ENCODE measurements at places on chromosomes 13 and 19. TPM values are rescaled to one million over a fixed set of nuclear protein-coding genes. Genes with fewer than 3 reads are reported as not detected.

The EVI5L gene
- 6.1 TPM for total RNA-seq

The APOC4 gene
- total RNA-seq = 462 TPM

The PLVAP gene
- total RNA-seq = 0.78 TPM

The FUT3 gene
- total RNA-seq = 0.84 TPM

The DENND1C gene
- 1.7 TPM for total RNA-seq

The HNRNPUL1 gene
- total RNA-seq = 53.5 TPM

The SOX1 gene
- not detected for total RNA-seq

The RNF17 gene
- not detected for total RNA-seq

The HRC gene
- total RNA-seq = 0.19 TPM

The CEACAM4 gene
- total RNA-seq = 3.0 TPM

The NPHS1 gene
- total RNA-seq = not detected

DNA sequence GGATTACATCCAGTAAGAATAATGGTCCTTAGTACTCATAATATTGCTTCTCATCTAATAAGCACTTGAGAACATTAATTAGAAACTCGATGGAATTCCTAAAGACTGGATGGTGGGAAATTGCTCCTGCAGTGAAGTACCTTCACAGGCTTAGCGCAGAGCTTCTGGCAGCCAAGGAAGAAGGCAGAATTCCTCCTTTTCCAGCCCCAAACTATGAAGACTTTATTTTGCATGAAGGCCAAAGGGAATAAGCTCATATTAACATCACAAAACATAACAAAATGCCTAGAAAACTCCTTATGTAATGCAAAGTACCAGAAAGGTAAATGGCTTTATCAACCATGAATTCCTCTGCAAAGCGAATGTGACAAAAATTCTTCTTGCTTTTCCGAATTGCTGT is 336.1 kb downstream of the DNAJC15 start:
- H3K36me3 ChIP-seq = no peaks in the 10 kb centered on the region
- H3K4me1 ChIP-seq = no peaks in the 10 kb centered on the region
- H3K4me3 ChIP-seq = no peak overlapping the region
- DNase-seq = no peak

DNA sequence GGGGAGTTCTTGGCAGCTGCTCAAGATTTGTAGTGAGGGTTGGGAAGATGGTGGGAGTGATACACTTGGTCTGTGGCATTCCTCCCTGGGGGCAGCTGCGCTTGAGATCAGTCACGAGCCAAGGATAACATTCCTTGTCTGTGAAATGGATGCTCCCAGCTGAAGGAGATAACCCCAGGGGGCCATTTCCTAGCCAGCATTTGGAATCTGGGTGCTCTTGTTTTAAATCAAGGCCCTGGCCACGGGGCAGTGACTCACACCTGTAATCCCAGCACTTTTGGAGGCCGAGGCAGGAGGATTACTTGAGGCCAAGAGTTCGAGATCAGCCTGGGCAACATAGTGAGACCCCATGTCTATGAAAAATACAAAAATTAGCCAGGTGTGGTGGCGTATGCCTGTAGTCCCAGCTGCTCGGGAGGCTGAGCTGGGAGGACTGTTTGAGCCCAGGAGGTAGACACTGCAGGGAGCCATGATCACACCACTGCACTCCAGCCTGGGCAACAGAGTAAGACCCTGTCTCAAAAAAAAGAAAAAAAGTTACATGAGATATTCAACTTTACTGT is 4.6 kb downstream of the PKN1 start:
- H3K27ac ChIP-seq = no peak overlapping the region
- H3K4me1 ChIP-seq = no peaks in the 10 kb centered on the region
- peaks cover 6% of the 10 kb centered on the region for H3K36me3 ChIP-seq
- no peaks in the 10 kb centered on the region for H3K27me3 ChIP-seq
- DNase-seq = no peak

DNA sequence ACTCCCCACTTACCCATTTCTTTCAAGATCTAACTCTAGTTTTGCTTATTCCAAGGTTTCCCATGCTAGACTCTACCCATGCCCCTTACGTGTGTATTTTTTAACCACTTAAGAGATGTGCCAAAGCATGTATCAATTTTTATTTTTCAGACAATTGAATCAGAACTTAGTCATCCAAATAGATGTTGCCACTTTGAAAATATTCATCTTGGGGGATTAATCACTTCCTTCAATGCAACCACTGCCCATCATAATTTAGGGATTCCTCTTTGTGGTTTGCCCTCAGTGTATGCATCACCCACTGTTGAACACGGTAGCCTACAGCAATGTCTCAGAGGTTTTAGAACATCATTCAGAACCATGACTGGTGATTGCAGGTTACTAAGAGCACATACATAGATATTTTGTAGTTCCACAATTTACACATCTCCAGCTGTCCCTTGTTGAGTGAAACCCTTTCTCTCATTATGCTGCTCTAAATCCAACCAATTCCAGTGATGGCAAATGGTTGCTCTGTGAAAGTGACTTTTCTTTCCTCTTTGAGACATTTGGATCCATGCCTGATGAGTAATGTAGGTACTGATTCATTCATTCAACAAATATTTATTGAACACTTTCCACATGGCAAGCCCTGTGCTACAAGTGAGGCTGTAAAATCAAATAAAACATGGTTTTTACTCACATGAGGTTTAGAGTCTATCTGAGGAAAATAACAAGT is 60.6 kb upstream of the SERP2 start:
- H3K36me3 ChIP-seq = no peaks in the 10 kb centered on the region
- no peak overlapping the region for H3K4me3 ChIP-seq
- no peaks in the 10 kb centered on the region for H3K27me3 ChIP-seq
- no peak for DNase-seq
- peak overlapping the region; percentile 47 for H3K27ac ChIP-seq
- H3K4me1 ChIP-seq = no peaks in the 10 kb centered on the region

GRCh38 chr13:36051082-36051481 is 80.1 kb downstream of the DCLK1 start:
- no peaks in the 10 kb centered on the region for H3K36me3 ChIP-seq
- H3K27me3 ChIP-seq = no peaks in the 10 kb centered on the region
- H3K4me3 ChIP-seq = no peak overlapping the region
- no peaks in the 10 kb centered on the region for H3K4me1 ChIP-seq

DNA sequence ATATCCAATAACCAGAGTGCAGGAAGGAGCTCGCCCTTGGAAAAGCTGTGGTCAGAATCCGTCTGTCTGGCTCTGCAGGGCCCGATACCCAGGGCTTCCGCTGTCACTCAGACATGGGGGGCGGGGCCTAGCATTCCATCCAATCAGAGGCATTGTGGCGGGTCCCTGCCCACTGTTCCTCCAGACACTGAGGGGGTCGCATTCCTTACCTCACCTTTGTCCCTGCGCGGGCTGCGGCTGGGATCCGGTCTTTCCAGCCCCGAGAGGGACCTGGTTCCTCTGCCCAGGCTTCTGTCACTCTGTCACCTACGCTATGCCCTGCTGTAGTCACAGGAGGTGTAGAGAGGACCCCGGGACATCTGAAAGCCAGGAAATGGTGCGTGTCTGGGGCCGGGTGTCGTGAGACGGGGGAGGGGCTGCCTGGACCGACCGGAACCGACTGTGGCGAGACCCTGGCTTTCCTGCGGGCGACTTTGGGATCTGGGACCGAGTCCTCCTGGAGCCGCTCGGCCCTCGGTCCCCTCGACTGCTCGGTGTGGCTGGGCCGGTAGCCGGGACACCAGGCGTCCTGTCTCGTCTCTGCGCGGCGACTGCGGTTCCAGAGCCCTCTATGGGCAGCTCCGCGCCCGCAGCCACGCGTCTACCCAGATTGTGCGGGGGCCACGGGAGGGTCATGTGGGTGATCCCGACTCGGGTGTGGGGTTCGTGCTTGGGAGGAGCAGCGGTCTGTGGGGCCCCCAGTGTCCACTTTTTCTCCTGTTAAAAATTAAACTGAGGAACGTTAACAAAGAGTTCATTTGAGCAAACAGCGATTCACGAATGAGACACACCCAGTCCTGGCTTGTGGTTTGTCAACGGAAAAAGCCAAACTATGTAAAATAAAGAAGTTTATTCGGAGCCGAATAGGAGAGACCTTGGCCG is at the start of gene ZNF69:
TSS of gene ZNF69 (plus strand) at position 172 of the 921 bp plus-strand sequence. CDS start at position 314, 142 bp downstream.
- no peaks in the 10 kb centered on the region for H3K36me3 ChIP-seq
- H3K4me3 ChIP-seq = peak within 1 kb of the TSS; percentile 82
- H3K27ac ChIP-seq = peak within 1 kb of the TSS; percentile 91
- peak; percentile 92 for DNase-seq

- H3K36me3 ChIP-seq = no peaks in the 10 kb centered on the region
- no peaks in the 10 kb centered on the region for H3K27me3 ChIP-seq
- no peak overlapping the region for H3K4me3 ChIP-seq
- H3K4me1 ChIP-seq = no peaks in the 10 kb centered on the region
- H3K27ac ChIP-seq = no peak overlapping the region
These were observed 6.7 kb downstream of the RNU6-9 start for GRCh38 chr19:900043-900301.

DNA sequence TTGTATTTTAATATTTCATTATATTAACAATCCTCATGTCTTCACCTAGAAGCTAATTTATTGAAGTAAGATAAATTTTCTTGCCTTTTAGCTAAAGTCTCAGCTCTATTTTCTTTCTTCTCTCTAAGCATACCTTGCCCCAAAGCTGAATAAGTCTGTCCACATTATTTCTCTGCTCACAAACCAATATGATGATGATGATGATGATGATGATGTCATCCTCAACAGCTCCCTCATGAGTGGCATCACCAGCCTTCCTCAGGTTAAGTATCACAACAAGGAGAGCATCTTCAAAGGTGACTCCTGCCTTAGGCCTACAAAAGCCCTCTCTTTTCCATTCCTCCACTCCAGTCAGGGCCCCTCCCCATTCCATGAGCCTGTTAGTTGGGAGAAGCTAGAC is 31.9 kb upstream of the ATP12A start:
- H3K4me3 ChIP-seq = no peak overlapping the region
- no peak for DNase-seq
- no peaks in the 10 kb centered on the region for H3K27me3 ChIP-seq

GRCh38 chr19:10823690-10824089 is 12.3 kb downstream of the TMED1 start:
- DNase-seq = no peak
- no peaks in the 10 kb centered on the region for H3K4me1 ChIP-seq
- no peaks in the 10 kb centered on the region for H3K27me3 ChIP-seq
- H3K27ac ChIP-seq = no peak overlapping the region
- H3K4me3 ChIP-seq = no peak overlapping the region

GRCh38 chr13:113742445-113743120 is 16.4 kb upstream of the TMEM255B start:
- DNase-seq = no peak
- H3K4me1 ChIP-seq = no peaks in the 10 kb centered on the region
- no peaks in the 10 kb centered on the region for H3K27me3 ChIP-seq
- H3K36me3 ChIP-seq = no peaks in the 10 kb centered on the region

DNA sequence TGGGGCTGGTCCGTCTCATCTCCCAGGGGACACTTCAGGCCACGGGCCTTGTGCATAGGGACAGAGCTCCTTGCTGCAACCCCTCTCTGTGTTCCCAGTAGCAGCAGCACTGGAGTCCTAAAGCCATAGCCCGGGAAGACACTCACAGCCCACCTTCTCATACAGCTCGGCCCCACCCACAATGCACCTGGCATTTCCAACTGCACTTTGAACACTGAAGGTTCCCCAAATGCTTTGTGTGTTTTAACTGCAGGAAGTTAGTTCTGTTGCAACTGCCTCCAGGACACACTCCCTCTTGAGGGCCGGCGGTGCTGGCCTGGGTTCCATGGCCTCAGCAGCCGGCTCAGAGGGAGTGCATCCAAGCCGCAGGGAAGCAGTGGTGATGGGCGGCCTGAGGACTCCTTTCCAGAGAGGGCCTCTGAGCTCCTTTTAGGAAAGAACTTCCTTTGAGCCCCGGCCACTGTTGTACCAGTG is 22.7 kb upstream of the TMEM255B start:
- H3K27ac ChIP-seq = no peak overlapping the region
- no peak for DNase-seq
- no peaks in the 10 kb centered on the region for H3K27me3 ChIP-seq
- no peaks in the 10 kb centered on the region for H3K36me3 ChIP-seq
- no peak overlapping the region for H3K4me3 ChIP-seq

DNA sequence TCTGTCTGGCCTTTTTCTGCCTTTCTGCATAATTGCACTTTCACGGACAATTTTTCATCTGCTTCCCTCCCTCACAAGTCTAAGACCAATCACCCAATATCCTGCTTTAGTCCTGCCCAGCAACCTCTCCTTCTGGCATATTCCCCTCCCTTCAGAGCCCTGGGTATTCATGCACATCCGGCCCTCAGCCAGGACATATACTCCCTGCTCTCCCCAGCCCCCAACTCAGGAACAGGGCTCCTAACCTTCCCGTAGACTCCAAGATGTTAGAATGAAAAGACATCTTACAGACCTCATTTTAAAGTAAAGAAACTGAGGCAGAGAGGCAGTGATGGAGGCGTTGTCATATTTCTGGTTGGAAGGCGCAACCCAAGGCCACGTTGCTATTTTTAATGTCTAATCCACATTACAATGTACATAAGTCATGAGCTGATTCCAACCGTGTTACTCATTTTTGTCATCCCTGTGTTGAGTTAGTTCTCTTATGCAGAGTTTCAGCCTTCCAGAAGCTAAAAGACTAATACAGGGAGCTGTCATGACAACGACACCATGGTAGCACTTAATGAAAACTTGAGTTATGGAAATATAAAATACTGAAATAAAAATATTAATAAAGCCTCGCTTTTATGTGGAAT is 209.2 kb downstream of the TSHZ3 start:
- no peaks in the 10 kb centered on the region for H3K4me1 ChIP-seq
- no peaks in the 10 kb centered on the region for H3K36me3 ChIP-seq
- no peak overlapping the region for H3K4me3 ChIP-seq
- DNase-seq = no peak
- no peaks in the 10 kb centered on the region for H3K27me3 ChIP-seq
- no peak overlapping the region for H3K27ac ChIP-seq

DNA sequence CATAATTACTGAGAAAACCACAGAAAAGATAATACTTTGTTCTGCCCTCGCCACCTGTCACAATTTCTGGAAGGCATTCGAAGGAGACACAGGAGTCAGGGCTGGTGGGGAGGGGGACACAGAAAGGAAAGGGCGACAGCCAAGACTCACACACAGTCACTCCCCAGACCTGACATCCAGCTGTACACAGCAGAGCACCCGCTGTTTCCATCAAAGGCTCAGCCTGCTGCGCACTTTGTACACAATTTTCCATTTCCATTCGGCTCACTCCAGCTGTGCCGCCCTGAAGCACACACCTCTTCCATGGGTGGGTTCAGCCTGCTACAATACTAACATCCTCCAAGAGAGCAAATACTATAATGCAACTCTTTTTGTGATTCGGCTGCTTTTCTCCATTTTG is 38.0 kb downstream of the STK24 start:
- H3K27me3 ChIP-seq = no peaks in the 10 kb centered on the region
- peaks cover 2% of the 10 kb centered on the region for H3K4me1 ChIP-seq
- no peak for DNase-seq
- H3K27ac ChIP-seq = no peak overlapping the region
- H3K4me3 ChIP-seq = no peak overlapping the region

DNA sequence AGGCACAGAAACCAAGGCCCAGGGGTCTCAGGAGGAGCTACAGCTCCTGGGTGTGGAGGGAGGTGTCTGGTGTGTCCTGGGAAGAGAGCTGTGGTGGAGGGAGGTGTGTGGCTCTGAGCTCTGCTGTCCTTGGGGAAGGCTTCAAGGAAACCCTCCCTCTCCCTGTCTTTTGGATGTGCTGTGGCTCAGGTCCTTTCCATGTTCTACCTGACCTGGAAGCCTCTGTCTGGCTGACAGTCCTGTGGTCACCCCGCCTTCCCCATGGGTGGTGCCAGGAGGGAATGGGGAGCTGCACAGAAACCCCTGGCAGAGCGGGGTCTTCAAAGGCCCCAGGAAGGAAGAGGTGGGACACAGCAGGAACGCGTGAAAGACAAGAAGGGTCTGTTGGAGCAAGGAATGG is 617 bp upstream of the CEACAM7 start:
- no peak overlapping the region for H3K27ac ChIP-seq
- no peaks in the 10 kb centered on the region for H3K27me3 ChIP-seq
- no peaks in the 10 kb centered on the region for H3K36me3 ChIP-seq
- no peak for DNase-seq

GRCh38 chr13:96646515-96647211 is 347.6 kb downstream of the OXGR1 start:
- no peak overlapping the region for H3K27ac ChIP-seq
- no peaks in the 10 kb centered on the region for H3K4me1 ChIP-seq
- no peaks in the 10 kb centered on the region for H3K27me3 ChIP-seq
